ENCODE measurements at places on chromosomes 4 and X. TPM values are rescaled to one million over a fixed set of nuclear protein-coding genes. Genes with fewer than 3 reads are reported as not detected.

The CCDC120 gene
- 0.44 TPM for total RNA-seq

The GLRA2 gene
- total RNA-seq = not detected

The FGFBP2 gene
- total RNA-seq = not detected

The KLF8 gene
- 0.22 TPM for total RNA-seq

The ZFP92 gene
- total RNA-seq = 0.22 TPM

The ARR3 gene
- not detected for total RNA-seq

The ZNF141 gene
- 5.2 TPM for total RNA-seq

The TRMT2B gene
- 13.9 TPM for total RNA-seq

- no peak for DNase-seq
Observed at GRCh38 chr4:69147334-69147733, 51.1 kb downstream of the UGT2B7 start.

GRCh38 chr4:102501447-102501696 lies 213 bp downstream of the NFKB1 start:
- DNase-seq = no peak

DNA sequence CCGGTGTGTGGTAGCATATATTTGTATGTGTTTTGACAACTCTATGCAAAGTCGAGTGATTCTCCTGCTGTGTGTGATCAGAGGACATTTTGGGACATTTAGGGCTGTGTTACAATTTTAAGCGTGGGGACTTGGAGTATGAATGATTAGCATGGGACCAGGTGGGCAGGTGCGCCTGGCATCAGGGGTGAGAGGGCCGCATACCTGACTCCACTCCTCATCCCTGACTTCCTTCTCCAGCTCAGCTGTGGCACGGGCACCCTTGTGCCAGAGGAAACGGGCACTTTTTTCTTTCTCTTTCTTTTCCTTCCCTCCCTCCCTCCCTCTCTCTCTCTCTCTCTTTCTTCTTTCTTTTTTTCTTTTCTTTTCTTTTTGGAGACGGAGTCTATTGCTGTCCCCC lies 15.7 kb upstream of the PLCXD1 start:
- no peak for DNase-seq

DNA sequence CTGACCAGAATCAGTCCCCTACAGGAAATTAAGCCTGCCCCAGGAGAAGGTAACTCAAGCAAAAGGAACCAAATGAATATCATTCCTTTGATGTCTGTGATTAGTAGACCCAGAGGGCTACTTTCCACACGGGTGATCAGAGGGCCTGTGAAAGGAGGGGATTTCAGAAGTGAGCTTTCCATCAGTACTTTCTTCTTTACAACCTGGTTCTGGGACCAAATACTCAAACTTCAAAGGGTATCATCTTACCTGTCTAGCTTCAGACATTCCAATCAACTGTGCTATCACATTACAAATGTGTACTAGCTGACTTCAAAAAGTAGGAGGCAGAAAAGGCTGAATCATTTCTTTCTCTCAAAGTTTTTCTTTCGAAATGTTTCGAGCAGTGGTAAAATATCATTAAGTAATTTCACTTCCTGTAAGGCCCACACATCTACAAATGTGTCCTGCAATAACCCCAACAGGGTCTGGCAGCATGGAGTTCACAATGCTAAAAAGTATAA lies 23.9 kb downstream of the ACSL4 start:
- DNase-seq = no peak

DNA sequence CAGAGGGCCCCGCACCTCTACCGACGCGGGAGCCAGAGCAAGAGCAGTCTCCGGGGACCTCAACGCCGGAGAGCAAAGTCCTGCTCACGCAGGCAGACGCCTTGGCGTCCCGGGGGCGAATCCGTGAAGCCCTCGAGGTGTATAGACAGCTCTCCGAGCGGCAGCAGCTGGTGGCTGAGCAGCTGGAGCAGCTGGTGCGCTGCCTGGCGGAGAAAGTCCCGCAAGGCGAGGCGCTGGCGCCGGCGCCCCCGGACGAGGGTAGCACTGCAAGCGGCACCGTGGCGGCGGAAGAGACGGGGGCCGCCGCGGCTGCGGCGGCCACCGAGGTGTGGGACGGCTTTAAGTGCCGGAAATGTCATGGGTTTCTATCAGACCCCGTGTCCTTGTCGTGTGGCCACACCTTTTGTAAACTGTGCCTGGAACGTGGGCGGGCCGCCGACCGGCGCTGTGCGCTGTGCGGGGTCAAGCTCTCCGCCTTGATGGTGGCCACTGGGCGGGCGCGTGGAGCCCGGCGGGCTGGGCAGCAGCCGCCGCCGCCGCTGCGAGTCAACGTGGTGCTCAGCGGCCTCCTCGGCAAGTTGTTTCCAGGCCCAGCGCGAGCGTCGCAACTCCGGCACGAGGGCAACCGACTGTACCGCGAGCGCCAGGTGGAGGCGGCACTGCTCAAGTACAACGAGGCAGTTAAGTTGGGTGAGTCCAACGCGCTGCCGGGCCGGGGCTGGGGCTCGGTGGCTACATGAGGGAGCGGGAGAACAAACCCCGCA lies 672 bp downstream of the LONRF3 start:
- peak; percentile 31 for DNase-seq

GRCh38 chr4:136750897-136751296 lies 781.4 kb downstream of the PCDH18 start:
- no peak for DNase-seq

GRCh38 chrX:134469486-134469885 lies 9.5 kb downstream of the HPRT1 start:
- DNase-seq = peak; percentile 71

DNA sequence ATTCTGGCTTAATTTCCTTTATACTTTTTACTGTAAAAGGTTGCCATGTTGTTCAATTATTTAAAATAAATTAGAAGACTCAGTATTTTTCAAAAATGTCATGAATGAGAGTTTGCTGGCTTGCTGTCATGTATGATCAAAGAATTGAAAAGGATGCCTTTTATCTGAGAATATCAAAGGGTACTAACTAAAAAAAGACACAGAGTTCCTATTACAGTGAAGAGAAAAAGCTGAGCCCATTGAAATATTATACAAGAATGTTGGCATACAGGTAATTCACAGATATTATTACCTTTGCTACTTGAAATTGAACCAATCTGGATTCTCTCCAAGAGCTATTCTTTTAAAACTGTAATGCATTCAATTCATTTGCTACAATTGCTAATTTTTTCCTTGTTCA lies 200.0 kb downstream of the PPP3CA start:
- DNase-seq = no peak

GRCh38 chr4:188029114-188029513 lies 33.5 kb downstream of the ZFP42 start:
- DNase-seq = no peak

GRCh38 chrX:136405126-136405525 lies 82.6 kb upstream of the BRS3 start:
- DNase-seq = no peak

DNA sequence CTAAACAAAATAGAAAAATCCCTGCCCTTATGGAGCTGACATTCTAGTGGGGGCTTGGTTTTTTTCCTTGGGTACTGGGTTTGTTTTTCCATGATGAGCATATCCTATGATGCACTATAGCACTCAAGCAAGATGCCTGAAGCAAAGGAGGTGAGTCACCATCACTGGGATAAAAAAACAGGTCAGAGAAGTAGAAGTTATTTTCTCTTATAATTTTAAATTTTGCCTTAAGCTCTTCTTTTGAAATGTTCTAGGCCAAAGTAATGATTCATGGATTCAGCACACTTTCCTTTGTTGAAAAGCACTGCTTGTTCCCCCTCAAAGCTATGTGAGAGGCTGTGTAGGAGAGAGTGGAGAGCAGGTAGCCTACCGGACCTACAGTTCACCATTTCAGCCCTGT lies 15.2 kb upstream of the CXCL2 start:
- DNase-seq = peak; percentile 73

GRCh38 chr4:38529189-38530115 lies 134.5 kb upstream of the KLF3 start:
- peak; percentile 72 for DNase-seq

- DNase-seq = no peak
Observed at GRCh38 chr4:6200922-6201362, 593 bp upstream of the JAKMIP1 start.

DNA sequence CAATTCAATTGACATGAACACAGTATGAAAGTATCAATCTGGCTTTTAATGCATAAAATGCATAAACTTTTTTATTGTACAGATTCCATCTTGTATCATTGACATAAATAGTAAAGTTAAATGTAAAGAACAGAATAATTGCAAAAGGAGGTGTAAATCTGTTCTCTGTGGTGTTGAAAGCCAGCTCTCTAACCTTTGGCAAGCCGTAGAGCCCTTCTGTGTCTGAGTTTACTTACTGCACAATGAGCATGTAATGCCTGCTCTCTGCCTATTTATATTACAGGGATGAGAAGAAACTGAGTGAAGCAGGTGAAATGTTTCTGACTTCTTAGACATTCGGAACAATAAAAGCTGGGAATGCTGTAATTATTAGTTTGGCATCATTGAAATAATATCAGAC lies 389.3 kb upstream of the EPHA5 start:
- no peak for DNase-seq

GRCh38 chr4:25060241-25060962 lies 29.7 kb upstream of the LGI2 start:
- DNase-seq = no peak

DNA sequence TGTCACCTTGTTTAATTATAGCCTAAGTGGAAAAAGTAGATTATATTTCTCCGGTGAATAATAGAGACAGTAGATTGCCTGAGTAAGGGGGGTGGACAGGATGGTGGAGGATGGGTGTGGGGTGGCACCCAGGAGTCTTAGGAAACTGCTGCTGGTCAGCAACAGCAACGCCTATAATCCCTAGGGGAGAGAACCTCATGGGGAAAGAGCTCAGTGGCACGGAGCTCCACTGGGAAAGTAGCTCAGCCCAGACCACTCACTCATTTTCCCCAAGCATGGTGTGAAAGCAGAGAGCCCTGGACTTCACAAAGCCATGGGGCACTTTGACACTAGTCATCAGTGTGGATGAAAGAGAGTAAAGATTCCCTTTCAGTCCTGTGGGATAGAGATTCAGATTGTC lies 31.1 kb downstream of the METTL14 start:
- DNase-seq = no peak

DNA sequence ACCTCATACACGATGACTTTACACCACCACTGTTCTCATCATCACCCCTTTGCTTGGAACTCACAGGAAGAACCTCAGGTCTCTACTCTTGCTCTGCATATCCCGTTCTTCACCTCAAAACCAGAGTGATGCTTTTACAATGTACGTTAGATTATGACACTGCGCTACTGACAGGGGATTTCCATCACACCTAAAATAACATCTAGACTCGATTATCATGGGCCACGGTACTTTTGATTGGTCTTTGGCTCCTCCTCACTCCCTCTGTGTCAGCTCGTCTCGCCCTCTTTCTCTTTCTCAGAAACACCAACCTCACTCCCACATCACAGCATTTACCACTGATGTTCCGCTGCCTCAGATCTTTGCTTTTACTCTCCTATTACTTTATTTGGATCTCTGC lies 172.4 kb downstream of the TLL1 start:
- no peak for DNase-seq

DNA sequence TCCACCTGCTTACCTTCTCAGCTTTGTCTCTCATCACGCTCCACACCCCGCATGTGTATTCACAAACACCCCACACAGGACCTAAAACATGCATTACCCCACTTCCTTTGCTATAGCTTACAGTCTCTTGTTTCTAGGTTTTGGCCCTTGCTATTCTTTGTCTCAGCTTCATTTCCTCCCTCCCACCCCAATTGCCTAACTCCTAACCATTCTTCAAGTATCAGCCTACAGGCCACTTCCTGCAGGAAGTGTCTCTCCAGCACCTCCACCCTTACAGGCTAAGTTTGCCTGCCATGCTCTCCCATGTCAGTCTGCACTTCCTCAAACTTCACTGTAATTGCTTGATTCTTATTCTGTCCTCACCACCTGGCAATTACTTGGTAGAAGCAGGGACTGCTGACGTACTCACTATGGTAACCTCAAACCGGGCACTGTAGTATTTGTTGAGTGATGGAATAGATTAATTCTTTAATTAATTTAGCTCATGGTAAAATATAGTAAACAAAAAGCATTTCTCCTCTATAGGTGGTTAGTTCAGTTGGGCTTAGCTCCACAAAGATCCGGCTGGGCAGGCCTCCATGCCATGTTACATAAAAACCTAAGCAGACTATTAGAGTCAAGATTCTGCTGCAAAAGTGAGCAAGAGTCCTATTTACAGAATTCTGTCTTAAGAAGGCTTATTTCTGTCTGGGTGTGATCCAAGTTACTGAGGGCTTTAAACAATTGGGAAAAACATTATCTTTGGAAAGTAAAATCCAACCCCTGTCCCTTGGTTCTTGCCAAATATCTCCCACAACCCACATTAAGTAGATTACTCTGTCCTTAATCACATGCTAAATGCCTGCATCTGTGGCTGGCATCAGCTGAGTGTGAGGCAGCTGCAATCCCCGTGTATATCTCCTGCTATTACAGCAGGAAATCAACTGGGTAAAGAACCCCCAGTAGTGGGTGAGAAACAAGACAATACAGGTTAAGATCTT lies 124.7 kb upstream of the CPEB2 start:
- DNase-seq = no peak

DNA sequence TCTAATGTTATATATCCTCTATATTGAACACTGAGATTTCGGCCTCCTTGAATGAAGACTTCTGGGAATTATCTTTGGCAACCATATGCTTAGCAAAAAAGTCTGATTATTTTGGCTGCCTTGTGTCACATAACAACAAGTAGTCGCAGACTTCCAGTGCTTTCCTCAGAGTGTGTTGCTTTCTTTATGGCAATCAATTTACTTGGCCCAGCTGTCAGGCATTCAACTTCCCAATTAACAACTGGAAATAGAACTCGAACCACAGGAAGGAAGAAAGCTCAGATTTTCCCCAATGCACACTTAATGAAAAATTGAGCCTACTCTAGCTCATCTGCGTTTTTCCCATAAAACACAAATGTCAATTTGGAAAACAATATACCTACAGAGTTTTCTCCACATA lies 71.6 kb downstream of the ZNF827 start:
- DNase-seq = no peak

Data from lung microvascular endothelial cell (primary cell).